ENCODE measurements at places on chromosomes 11 and 22.
A peak's percentile ranks its signal among the peaks of the same experiment; 100 is the strongest.

DNA sequence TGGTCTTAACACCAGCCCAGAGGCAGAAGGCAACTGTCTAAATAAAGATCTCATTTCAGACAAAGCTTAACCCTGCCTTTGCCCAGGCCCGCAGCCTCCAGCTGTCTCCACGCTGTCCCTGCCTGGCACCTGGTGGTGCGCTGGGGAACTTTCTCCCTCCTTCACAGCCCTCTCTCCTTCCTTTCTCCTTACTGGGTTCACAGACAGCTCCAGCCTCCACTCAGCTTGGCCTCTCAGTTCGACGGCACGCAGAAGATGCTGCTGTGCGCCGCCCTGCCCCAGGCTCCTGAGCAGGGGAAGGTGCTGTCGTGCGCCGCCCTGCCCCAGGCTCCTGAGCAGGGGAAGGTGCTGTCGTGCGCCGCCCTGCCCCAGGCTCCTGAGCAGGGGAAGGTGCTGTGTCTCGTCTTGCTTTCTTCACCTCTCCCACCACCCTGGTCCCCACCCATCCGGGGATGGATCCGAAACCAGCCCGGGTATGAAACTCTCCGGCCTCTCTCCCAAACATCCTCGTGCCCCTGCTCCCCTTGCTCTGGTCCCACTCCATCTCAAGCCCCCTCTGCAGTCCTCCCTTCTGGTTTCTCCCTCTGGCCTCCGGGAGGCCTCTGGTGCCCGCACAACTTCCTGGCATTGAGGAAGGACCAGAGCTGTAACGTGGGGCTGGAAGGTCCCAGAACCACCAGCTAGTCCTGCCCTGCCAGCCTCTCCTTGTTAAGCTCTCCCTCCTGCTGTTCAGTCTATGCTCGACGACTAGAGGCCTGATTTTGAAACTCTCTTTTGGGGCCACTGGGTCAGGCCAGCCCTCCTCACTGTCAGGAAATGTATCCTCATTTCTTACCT lies 22.9 kb upstream of the JAM3 start:
- DNase-seq = no peak

DNA sequence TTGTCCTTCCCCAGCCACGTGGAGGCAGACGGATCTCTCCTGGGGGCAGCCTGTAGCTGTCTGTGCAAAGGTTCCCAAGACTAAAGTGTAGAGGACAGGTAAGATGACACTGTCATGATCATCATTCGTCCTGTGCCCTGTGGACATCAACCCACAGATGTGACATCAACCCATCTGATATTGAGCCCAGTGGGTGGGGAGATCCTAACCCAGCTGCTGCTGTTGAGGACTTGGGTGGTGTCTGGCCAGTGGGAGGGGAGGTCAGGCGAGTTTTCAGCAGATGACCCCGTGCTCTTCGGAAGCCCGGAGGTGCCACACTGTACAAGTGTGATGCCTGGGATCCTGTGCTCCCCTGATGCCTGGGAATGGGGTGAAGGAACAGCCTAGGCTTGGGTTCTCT lies 1.2 kb upstream of the GAL start:
- no peak for DNase-seq

GRCh38 chr22:49547751-49548239 lies 279.9 kb downstream of the BRD1 start:
- no peak for DNase-seq

GRCh38 chr11:82557274-82557673 lies 176.4 kb downstream of the FAM181B start:
- DNase-seq = no peak

- DNase-seq = no peak
Measured at GRCh38 chr11:26688701-26689100, 33.2 kb downstream of the SLC5A12 start.

DNA sequence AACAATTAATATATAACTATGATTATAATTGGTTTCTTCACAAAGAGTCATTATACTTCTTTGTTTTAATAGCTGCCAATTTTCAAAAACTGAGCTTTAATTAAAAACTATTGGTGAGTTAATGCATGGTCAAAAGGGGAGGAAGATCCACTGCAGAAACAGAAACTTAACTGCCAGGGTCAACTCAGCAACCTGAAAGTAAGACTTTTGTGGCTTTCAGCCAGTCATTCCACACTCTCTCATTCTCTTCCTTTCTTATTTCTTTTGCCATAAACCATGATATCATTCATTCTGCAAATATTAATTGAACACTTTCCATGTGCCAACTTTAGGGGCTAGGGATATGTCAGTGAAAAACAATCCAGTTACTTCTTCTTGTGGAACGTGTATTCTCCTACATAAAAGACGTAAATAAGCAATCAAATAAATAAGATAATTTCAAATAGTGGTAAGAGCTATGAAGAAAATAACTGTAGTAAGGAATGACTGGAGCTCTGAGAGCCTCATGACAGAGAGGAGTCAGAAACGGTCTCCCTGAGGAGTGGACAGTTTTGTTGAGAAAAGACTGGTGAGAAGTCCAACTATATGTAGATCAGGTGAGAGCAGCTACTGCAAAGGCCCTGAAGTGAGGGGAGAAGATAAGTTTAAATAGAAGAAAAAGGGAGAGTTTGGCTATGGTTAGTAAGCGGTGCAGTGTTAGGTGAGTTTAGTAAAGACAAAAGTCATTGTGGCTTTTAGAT lies 130.5 kb downstream of the GRIA4 start:
- no peak for DNase-seq

DNA sequence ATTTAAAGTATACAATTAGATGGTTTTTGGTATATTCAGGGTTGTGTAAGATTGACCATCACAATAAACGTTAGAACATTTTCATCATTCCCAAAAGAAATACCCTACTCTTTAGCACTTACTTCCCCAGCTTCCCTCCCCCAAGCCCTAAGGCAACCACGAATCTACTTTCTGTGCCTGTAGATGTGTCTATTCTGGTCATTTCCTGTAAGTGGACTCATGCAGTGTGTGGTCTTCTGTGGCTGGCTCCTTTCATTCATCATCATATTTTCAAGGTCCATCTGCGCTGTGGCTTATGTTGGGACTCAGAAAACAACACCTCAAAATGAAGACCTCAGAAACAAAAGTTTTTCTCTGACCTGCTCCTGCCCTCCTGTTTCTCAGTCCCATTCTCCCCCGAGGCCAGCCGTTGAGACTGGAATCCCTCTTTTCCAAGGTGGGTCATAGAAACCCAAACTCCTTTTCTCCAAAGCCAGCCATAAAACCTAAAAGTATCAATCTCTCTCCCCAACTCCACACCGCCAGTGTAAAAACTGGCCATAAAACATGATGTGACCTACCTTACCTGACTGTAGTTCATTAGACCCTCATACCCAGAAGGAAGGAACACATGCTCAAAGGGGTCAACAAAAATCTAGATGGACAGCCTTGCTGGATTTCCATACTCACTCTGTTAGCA lies 12.9 kb upstream of the TMPRSS13 start:
- DNase-seq = no peak

DNA sequence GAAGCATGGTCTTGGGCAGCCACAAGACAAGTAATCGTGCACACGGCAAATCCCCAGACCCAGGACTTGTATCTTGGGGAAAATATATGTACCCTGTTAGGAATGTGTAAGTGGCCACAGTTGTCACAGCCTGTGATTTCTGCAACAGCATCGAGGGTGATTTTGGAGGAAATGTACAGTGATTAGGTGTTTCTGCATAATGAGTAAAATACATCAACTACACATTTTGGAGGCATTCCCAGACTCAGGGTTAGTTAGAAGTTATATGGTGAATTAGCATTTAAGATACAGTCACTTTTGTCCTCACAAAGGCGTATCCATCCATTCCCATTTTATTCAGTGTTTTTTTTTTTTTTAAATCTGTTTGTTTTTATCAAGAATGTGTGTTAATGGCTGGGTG lies 28.4 kb downstream of the SUSD2 start:
- no peak for DNase-seq

DNA sequence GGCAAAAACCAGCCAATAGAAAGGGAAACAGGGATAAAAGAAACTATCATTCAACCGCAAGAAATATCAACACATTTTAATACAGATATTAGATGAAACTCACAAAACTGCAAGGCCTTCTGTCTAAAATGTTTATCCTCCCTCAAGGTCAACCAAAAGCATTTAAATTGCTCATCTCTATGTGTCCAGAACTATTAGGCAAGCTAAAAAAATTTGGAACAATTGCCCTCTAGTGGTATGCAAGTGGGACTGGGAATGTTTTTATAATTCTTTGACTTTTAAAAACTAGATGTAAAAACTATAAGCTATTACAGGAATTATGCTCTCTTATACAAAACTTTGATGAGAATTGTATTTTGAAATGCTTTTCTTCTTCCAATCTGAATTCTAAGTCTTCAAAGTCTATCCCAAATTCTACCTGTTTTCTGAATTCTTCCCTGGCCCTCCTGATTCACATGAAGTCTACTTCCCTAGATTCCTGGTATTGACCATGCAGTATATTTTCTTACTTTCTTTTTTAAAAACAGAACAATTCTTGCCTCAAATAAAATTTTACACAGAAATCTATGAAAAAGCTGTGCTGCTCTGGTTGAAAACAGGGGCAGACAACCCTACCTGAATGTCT lies 4.9 kb downstream of the CWC15 start:
- no peak for DNase-seq

- no peak for DNase-seq
Measured at GRCh38 chr11:71342951-71343827, 90.8 kb upstream of the SHANK2 start.

- DNase-seq = no peak
Measured at GRCh38 chr11:115700981-115701875, 197.0 kb upstream of the CADM1 start.

GRCh38 chr11:7473717-7474116 lies 11.6 kb upstream of the OLFML1 start:
- DNase-seq = no peak

GRCh38 chr11:76212086-76213035 lies 6.1 kb upstream of the WNT11 start:
- no peak for DNase-seq

DNA sequence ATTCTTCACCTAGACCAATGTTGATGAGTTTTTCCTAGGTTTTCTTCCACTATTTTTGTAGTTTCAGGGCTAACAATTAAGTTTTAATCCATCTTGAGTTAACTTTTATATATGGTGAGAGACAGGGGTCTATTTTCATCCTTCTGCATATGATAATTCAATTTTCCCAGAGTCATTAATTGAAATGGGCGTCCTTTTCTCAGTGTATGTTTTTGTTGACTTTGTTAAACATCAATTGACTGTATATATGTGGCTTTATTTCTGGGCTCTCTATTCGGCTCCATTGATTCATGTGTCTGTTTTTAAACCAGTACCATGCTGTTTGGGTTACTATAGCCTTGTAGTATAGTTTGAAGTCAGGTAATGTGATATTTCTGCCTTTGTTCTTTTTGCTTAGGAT lies 282.1 kb downstream of the INSC start:
- no peak for DNase-seq

DNA sequence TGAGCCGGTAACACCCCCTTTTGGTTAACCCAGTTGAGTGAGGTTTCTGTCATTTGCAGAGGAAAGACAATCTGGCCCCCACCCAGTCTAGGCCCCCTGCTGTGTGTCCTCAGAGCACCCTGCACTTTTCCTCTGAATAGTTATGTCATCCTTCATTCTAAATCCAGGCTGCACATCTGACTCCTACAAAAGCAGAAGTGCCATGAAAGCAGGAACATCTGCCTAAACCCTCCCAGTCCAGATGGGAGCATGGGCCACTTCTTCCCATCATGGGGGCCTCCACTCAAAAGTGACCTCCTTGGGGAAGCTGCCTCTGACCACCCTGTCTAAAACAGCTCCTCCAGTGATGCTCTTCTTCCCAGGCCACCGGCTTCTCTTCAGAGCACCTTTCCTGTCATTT lies 53.7 kb upstream of the HMGXB4 start:
- DNase-seq = no peak

- DNase-seq = no peak
Measured at GRCh38 chr11:86699040-86699791, 26.8 kb upstream of the ME3 start.

- DNase-seq = no peak
Measured at GRCh38 chr22:40951795-40952605, 822 bp downstream of the RBX1 start.

DNA sequence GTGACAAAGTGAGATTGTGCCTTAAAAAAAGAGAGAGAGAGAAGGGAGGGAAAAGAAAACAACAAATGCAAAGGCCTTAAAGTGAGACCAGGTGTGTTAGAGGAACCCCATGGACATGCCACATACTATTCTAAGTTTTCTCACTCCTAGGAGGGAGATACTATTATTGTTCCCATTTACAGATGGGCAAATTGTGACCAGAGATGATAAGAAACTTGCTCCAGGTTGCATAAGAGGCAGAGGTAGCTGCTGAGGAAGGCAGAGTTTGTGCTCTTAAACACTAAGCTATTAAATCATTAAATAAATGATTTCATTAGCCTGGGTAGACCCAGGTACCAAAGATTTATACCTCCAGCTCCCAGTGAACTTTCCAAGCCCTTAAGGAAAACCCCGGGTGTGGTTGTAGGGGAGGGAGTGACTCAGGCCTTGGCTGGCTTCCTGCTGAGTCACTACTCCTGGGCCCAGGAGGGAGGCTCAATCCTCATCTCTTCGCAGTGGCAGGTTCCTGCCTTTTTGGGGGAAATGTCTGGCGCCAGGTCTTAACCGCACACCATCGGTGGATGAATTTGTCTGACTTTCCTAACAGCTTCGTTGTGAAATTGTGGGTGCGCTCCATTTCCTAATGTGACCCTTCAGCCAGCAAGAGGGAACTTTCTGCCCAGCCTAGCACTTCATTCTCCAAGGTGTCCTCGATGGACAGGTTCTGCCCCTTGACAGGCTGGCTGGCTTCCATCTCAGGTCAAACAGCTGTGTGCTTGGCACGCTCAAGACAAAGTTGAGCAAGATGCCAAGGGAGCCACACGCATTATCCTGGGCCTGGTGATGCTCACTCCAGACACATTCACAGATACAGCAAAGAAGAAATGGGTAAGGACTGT lies 33.4 kb upstream of the PTPRJ start:
- DNase-seq = peak; percentile 98

- peak; percentile 89 for DNase-seq
Measured at GRCh38 chr22:27686534-27686933, 115.0 kb downstream of the MN1 start.

- DNase-seq = no peak
Measured at GRCh38 chr11:12137005-12137690, 26.8 kb downstream of the MICAL2 start.

DNA sequence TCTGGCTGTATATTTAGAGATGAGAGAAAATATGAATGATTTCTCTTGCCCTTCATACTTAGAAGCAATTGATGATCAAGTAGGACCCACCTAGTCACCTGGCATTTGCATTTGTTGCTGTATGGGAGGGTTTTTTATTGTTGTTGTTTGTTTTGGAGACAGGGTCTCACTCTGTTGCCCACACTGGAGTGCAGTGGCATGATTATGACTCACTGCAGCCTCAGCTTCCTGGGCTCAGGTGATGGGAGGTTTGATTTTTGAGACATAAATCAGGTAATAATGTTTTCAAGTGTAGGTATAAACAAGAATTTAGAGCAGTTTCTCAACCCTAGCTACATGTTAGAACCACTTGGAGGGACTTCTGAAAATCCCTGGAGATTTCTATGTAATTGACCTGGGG lies 63.0 kb downstream of the TNRC6B start:
- no peak for DNase-seq

DNA sequence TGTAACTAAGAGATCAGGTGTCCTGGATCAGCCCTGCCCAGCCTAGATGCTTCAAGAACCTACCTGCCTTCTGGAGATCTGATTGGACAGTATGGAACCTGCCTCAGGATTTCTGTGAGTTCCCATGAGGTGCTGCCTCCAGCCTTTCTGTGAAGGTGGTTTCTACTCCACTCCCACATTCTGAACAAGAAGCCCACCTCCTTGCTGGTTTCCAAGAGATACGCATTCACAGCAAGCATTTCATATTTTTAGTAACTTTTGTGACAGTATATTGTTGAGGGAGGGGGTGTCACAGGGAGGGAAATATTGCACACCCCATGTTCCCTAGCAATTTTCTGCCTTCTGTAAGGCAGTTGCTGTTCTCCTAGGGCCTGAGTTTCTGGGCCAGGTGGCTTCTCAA lies 204.4 kb downstream of the NAV2 start:
- no peak for DNase-seq

Measured in Caki2 (cell line).